Activated CD4-positive, alpha-beta T cell treated with anti-CD3 and anti-CD28 coated beads for 4 hours (primary cell): ENCODE measurements at places on chromosomes 5 and 9.

GRCh38 chr9:111913159-111913558 is 16.5 kb downstream of the UGCG start:
- no peak for DNase-seq

DNA sequence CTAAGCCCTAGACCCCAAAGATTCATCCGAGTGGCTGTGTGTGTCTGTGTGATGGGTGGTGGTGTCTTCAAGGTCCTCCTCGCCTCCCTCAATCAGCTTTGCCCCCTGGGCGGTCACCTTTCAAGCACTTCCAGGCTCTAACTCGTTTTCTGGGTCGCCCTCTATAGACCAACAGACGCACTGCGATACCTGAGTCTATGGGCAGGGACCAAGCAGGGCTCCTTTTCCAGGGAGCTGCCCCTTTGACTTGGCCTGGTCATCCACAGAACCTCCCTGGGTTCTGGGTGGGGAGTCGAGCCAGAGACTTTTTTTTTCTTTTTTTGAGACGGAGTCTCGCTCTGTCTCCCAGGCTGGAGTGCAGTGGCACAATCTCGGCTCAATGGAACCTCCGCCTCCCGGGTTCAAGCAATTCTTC is 1.1 kb downstream of the SLC27A4 start:
- peak; percentile 62 for DNase-seq

DNA sequence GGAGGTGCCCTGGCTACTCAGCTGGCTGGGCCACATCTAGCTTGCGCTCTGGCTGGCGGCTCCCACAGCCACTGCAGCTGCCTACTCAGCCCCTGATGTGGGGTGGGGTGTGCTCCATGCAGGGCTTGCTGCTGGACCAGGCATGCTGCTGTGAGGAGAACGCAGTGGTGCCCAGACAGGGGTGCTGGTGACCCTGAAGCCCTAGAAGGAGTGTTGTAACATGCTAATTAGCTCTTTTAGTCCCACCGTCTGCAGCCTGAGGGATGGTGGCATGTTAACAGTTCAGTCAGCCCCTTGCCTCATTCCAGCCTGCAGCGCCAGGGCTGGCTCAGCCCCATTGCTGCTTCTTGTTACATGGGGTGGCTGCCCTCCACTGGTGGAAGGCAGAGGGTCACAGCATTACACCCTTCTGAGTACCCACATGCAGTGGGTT is 642.3 kb downstream of the DMRTA1 start:
- DNase-seq = no peak

DNA sequence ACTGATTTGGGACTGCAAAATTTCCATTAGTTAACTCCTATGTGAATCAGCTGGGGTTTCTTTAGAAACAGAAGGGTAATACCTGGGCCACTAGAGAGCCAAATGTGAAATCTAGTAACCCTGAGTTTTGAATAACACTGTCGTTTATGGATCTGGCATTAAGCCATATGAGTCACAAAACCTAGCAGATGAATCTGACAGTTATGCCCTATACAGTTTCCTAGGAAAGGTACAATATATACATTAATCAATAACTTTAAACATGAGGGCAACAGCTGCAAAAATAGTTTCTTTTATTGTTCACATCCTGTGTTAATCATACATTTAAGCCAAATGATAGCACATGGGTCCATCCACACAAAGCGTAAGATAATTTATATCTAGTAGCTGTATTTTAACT is 56.9 kb downstream of the PAM start:
- no peak for DNase-seq

- no peak for DNase-seq
These were observed 2.1 kb upstream of the CFAP90 start for GRCh38 chr5:7852988-7853387.

GRCh38 chr9:17627641-17628040 is 48.8 kb downstream of the SH3GL2 start:
- DNase-seq = no peak

GRCh38 chr9:117470455-117470854 is 55.6 kb upstream of the ASTN2 start:
- DNase-seq = no peak

DNA sequence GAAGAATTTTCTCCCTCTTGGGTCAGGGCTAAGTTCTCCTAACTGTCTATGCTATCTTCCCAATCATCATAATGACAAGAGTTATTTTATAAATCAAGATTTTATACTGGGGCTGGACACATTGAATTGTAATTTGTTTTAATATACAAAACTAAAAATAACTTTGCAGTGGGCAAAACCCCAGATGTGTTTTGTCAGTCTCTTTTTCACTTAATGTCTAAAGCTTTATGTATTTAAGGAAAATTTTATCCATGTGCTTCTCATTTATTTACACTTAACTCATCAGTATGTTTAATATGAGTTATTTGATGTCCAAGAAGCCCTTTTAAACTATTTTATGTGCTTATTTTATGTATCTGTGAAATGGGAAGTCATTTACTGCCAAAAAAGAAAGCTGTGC is 362.8 kb upstream of the ADAMTSL1 start:
- DNase-seq = no peak

- DNase-seq = no peak
These were observed 667.4 kb upstream of the WWC1 start for GRCh38 chr5:167624053-167624452.

- DNase-seq = no peak
These were observed 132.2 kb downstream of the RXRA start for GRCh38 chr9:134458207-134459108.

- no peak for DNase-seq
These were observed 65.5 kb downstream of the NR3C1 start for GRCh38 chr5:143337946-143338345.

GRCh38 chr9:93677641-93678136 is 101.3 kb downstream of the PHF2 start:
- no peak for DNase-seq

GRCh38 chr5:95883185-95884016 is 60.9 kb upstream of the GLRX start:
- no peak for DNase-seq

DNA sequence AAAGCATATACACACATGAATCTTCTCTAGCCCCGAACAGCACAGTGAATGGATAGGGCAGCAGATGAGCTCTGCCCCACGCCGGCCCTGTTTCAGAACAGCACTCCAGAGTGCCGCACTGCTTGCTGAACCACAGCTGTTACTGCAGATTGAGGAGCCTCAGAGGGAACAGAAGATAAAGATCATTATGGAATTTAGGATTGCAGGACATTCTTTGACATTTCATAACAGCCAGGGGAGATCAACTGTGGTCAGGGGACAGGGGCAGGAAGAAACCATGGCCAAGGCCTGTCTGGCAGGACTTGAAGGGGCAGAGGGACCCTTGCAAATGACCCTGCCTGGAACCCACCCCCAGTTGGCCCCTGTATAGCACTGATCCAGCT is 20.6 kb downstream of the IRF1 start:
- DNase-seq = no peak

DNA sequence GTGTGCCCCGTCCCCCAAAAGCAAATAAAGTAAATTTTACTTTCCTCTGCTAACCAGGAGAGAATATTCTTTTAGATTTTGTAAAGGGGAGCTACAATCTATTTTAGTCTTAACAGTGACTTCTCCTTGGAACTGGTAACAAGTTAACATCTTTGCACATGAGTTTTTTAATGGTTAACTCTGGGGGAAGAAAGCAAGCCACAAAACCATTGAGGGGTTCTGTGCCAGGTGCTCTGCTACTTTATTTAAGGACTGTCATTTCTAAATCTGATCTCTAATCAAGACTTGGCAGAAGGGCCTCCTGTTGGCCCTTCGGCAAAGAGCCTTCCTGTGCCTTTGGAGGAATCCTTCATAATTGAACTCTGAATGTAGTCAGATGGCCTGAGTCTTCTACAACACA is 153.4 kb downstream of the SLC12A2 start:
- DNase-seq = no peak

DNA sequence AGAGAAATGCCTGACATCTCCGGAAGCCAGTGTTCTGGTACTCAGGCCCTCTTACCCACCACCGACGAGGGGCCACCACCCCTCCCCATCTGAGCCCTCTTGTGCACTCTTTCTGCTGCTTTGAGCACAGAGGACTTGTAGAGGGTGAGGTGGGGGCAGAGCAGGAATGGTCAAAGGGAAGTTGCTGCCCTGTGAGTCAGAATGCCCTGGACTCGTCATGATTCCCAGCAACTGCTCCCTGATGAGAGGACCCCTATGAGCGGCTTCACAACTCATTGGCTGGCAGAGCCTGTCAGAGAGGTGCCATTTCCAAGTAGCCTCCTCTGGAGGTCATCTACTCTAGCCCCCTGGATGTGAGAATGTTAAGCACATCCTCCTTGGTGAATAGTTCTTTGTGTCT is 845 bp downstream of the ECSCR start:
- DNase-seq = no peak

DNA sequence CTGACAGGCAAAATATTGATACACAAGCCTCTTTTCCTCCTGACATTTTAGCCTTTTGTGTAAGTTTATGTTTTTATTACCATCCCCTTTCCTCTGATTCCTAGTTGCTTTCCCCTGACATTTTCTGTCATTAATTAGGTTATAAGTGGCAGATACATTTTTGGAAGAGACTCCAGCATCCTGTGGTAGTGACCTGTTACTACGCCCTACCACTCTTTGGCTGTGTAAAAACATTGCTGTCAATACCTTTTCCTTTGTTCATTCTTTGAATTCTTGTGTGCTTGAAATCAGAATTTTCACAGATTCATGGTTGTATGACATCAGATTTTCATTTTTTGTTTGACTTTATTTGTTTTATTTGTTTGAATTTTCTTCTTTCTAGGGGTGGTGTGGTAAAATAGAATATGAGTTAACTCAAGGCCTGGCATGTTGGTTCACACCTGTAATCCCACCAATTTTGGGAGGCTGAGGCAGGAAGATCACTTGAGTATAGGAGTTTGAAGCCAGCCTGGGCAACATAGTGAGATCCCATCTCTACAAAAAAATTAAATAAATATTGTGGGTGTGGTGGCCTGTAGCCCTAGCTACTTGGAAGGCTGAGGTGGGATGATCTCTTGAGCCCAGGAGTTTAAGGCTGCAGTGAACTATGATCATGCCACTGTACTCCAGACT is 43.4 kb downstream of the UBE2R2 start:
- no peak for DNase-seq

DNA sequence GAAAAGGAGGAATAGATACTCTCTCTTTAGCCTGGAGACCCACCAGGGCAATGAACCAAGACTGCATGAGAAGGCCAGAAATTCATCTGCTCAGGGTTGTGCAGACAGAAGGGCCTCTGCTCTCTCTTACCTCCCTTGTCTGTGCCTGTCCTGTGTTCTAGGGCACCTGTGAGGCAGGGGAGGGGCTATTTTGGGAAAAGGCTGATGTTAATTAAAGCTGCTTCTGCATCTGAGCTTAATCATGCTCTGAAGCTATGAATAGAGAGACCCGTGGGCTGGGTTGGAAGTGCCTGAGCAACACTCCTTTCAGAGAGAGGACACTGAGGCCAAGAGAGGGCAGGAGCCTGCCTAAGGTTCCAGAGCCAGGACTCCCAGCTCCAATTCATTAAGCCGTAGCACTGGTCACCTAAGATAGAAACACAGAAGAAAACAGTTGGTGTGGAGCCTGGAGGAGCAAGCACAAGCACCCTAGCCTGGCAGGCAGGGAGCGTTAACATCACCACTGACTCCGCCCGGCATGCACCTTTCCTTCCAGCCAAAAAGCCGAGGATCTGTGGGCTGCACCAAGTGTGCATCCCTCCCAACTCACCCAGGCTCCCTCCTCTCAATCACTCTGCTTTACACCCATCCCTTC is 31.4 kb upstream of the STING1 start:
- no peak for DNase-seq

GRCh38 chr5:56986626-56986947 is 34.7 kb upstream of the MIER3 start:
- DNase-seq = no peak

DNA sequence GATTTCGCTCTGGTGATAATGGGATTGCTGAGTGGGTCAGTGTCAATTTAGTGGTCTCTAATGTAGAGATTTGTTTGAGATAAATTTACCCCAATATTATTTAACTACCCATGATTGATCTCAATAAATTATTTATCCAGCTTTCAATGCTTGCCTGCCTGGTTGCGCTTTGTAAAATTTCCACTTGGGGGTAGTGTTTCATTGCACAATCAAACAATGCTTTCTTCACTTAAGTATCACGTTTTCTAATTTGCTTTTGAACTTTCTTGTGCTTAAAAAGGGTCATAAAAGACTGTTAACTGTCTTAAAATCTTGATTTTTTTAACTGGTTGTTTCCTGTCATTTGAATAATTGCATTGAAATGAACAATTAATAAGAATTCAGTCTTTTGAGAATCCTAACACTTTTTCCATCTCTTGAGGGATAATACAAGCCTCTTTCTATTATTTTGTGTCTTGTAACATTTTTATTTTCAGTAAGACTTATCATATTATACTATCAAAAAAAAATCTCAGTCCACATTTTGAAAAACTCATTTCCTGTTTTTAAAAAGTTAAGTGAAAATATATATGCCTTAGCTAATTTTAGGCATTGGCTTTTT is 18.7 kb downstream of the HSD17B4 start:
- peak; percentile 5 for DNase-seq

- DNase-seq = no peak
These were observed 348.9 kb upstream of the RFX3 start for GRCh38 chr9:3874449-3875360.

DNA sequence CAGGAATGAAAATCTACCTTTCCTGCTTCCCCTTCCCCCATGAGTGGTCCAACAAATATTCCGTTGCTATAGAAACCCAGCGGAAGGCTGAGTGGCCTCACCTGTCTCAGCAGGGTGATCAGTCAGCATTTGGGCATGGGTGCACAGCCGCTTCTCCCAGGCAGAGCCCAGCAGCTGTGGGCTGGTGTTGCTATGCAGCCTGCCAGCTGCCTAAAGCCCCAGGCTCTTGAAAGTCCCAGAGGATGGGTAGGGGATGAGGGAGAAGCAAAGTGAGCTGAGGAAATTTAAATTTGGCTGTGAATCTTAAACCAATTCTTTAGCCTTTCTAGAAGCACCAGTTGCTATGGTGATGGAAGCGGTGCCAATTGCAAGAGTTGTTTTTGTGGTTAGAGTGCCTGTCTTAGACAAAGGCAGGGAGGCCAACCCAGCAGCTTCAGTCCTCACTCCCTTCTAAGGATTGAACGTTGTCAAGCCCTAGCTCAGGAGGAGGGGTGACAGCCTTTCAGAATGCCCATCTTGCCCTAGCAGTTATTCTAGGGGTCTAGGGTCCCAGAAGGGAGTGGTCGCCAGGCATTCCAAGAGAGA is 151.5 kb upstream of the PITX1 start:
- DNase-seq = no peak

DNA sequence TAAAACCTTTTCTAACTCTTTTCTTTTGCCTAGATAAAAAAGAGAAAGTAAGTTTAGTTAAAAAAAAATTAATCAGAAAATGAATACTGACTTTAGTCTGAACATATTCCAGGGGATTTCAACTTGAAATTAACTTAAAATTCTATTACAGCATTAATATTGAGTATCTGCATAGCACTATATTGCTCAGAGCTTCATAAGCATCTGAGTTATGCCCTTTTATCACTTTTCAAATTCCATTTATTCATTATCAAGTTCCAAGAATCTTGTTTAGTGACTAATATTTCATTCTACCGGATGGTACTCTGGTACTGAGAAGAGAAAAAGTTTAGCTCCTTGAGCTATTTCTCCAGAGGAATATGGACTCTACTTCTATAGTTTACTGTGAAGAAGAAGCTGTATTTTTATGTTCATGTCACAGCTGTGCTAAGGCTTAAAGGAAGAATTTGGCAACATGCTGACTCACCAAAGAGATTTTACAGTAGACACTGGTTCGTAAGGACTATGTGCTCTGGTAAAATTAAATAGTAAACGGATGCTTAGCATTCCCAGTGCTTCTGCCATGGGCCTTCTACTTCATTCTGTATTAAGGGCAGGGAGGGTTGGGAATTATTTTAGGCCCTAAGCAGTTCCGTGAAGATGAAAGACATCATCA is 285.2 kb upstream of the SEMA6A start:
- no peak for DNase-seq
